ENCODE measurements at places on chromosomes 2 and 18.

DNA sequence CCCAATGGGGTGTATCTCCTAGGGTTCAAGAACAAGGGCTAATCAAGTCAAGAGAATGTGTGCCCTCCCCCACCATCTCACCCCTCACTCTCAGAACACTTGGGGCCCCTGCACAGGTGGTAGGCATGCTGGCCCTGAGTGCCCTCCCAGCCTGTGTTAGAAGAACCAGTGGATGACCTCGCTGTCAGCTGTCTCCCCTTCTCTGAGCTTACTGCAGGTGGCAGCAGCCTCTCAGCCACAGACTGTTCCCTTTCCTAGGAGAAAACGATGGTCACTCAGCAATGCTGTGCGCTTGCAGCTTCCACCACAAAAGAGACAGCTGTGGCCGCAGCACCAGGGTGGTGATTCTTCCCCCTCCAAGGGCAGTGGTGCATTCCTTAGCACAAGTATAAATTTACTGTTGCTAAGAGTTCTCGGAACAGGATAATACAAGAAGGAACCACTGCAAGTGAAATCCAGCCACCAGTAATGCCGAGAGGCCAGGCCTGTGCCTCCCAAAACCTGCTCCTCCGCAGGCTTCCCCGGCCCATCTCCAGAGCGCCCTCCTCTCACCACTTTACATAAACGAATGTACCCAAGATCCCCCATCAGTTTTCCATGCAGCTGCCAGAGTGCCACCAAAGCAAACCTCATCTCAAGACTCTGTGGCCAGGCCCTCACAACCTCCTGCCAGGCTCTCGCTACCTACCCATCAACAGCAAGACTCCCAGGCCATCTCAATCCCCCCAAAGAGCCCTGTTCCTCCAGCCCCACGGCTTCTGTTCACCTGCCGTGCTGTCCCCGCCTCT lies 935 bp upstream of the RAMP1 start:
- DNase-seq = no peak

- no peak for DNase-seq
Measured at GRCh38 chr2:201680743-201681142, 17.7 kb downstream of the MPP4 start.

- no peak for DNase-seq
Measured at GRCh38 chr2:169743549-169743948, 9.9 kb downstream of the KLHL23 start.

GRCh38 chr2:64635976-64636911 lies 17.5 kb downstream of the SERTAD2 start:
- DNase-seq = no peak

- DNase-seq = no peak
Measured at GRCh38 chr2:88636026-88636425, 8.8 kb upstream of the EIF2AK3 start.

DNA sequence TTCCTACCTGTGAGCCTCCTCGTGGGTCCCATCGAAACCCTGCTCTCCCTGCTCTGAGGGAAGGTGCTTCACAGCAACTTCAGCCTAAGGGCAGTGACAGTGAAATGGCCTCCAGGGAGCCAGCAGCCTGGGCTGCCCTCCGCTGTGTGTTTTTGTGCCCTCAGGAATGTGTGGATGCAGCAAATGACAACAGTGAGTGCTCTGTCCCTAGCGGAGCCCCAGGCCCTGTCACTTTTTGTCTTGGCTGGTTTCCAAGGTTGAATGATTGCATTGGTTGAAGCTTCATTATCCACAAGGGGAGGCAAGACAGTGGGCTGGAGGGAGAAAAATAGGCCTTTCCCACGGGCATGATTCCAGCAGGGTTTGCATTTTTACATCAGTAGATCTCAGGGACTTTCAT lies 42.9 kb downstream of the STON1 start:
- DNase-seq = no peak

GRCh38 chr2:55161295-55162210 lies 70.5 kb downstream of the CLHC1 start:
- DNase-seq = no peak

DNA sequence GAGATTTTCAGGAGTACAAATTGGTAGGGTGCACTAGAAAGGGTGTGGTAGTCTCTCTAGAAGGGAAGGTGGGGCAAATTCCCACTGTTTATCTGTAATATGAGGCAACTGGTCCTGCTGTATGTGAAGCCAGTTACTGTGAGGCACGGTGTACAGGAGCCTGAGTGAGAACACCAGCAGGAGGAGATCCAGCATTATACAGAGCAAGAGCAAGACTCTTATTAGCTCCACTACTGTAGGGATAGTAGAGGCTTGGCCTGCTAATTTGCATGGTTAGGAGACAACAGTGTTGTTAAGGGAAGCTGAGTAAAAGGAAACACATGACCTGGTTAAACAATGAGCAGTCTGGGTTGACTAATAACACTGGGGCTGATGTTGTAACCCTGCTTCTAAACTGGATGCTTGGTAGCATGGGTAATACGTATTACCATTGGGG lies 76.3 kb upstream of the WDSUB1 start:
- DNase-seq = no peak

GRCh38 chr2:70388128-70388527 lies 86.3 kb upstream of the FAM136A start:
- no peak for DNase-seq

DNA sequence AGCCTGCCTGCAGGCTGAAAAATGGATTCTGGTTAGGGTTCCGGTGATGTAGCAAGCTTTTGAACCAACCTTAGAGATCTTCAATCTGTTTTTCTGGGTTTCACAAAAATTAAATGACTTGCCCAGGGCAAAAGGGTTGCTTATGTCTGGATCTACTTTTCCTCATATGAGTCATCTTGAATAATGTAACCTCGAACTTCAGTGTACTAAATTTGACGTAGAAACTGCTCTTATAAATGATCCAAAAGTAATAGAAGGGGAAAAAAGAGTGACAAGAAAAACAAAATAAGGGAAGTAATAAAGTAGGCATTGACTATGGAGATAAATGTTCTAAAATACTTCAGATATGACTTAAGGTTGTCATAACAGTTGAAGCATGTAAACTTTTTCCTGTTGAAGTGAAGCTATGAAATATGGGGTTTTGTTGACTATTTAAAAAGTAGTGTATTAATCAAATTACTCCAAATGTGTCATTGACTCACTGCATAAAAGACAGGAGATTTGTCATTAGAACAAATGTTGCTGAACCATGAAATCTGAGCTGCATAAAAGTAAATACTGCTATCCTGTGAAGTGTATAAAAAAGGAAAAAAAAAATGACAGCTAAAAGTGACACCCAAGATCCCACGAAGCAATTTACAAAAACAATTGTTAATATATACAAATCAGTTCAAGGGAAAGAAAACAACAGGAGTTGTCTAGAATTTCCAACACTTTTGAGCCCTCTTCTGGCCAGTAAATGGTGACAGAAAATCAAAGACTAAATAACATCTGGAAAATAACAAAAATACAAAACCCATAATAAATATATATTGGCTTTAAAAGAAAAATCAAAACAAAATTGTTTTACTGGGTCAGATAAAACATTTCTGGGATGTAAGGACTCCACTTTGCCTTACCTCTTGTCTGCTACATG lies 103.6 kb upstream of the SERPINE2 start:
- DNase-seq = no peak

DNA sequence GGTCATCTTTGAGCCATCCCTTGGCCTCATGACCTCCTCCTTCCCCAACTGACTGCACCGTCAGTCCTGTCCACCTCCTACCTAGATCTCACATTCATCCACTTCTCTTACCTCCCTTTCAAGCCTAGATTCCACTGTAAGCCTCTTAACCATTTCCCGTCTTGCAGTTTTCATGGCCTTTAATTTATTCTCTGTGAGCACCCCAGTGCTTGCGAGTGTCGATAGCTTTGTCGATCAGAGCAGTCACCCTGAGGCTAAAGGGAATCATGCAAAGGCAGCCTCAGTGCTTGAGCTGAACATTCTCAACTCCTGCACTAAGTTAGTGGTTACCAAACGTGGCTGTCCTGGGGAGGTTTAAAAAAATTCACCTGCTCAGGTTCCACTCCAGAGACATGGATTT lies 14.7 kb downstream of the ARHGAP25 start:
- DNase-seq = no peak

DNA sequence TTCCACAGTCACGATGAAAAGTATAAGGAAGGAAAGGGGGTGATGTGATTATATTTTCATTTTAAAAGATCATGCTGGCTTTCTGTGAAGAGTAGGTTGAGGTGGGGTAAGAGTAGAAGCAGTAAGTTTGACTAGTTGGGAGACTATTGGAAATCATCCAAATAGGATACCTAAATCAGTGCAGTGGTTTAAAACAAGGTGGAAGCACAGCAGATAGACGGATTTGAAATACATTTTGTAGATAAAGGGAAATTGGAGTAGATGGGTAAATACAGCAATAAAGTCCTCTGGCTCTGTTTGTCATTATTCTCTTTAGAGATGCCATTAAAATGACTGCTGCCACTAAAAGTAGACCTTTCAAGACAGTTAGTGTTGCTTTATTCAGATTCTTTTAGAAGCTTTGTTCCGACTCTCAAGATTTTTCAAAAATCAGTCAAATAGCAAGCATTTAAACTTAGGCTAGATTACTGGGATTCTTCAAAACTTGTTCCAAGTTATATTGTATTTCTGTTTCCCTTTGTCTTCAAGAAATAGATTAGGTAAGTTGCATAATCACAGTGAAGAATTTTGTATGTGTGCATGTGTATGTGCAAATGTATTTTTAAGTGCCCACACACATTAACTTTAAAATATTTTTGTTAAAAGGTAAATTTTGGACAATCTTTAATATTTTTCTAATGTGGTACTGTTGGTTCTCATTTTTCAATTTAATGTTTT lies 61.7 kb upstream of the DTNA start:
- DNase-seq = no peak

- DNase-seq = no peak
Measured at GRCh38 chr2:237978058-237978712, 11.4 kb downstream of the UBE2F start.

- no peak for DNase-seq
Measured at GRCh38 chr2:5561006-5561405, 131.2 kb upstream of the SOX11 start.

- no peak for DNase-seq
Measured at GRCh38 chr2:40118622-40119021, 333.3 kb downstream of the SLC8A1 start.

GRCh38 chr2:216423071-216423470 lies 10.8 kb downstream of the SMARCAL1 start:
- no peak for DNase-seq

GRCh38 chr2:27705851-27706622 lies 42.3 kb downstream of the SLC4A1AP start:
- no peak for DNase-seq

GRCh38 chr2:42342061-42342794 lies 18.8 kb downstream of the COX7A2L start:
- DNase-seq = no peak

- DNase-seq = no peak
Measured at GRCh38 chr2:9809064-9809356, 34.3 kb upstream of the TAF1B start.

GRCh38 chr2:9288233-9288632 lies 81.6 kb downstream of the ASAP2 start:
- DNase-seq = no peak

DNA sequence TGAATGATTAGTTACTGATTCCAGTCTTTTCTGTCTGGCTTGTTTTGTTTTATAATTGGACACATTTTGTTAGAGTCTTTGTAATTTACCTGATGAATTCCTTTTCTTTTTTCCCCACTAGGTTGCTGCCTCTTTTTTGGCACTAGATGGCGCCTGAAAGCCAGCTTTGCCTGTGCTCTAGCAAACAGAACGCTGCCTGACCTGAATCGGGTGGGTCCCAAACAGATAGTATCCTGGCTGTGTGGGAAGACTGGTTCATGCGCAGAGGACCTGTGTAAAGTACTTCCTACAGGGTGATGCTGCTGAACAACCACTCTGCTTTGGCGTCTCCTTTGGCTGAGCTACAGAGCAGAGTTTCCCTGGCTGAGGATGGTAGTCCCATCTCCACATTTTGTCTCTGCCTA lies 288.2 kb downstream of the IKZF2 start:
- no peak for DNase-seq

GRCh38 chr2:28276076-28276618 lies 116.5 kb upstream of the FOSL2 start:
- peak; percentile 51 for DNase-seq

GRCh38 chr2:121825003-121825950 lies 69.8 kb downstream of the TSN start:
- no peak for DNase-seq

DNA sequence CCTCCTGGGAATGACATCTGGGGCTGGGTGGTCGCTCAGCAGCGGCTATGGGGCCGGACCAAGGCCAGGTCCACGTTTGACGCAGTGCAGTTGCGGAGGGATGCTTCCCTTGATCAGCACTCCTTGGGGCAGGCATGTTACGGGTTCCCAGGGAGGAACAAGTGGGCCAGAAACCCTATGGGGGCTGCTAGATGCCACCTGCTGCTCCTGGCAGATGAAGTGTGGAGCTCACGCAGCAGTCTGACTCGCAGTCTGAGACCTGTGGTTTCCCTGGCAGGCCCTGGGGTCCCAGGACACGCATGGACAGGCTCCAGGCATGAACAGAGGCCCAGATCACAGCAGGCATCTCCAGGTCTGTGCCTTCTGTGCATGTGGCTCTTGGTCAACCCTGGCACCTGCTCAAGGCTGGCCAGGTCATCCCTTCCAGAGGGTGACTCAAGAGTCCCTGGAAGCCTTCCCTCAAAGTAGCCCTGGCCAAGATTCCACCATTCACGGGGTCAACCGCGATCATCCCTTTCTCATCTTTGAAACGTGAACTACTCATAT lies 20.0 kb downstream of the KCNF1 start:
- no peak for DNase-seq

GRCh38 chr18:49590608-49591007 lies 28.8 kb downstream of the LIPG start:
- DNase-seq = no peak

DNA sequence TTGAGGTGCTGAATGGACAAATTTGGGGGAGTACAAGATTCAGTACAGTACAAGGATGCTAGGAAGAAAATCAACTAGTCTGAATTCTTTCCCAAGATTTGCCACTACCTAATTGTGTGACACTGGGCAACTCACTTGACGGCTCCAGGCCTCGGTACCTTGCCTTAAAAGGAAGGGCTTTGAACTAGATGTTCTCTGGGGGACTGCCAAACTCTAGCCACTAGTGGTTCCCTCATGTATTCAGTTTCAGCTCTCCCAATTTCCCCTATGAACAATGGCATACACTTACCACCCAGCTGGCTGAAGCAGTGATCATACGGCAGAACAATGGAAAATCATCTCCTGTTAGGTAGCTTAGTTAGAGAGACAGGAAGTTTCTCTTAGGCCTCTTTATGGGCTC lies 73.4 kb downstream of the VWC2L start:
- peak; percentile 23 for DNase-seq

- no peak for DNase-seq
Measured at GRCh38 chr2:54522624-54523281, 66.6 kb downstream of the SPTBN1 start.

DNA sequence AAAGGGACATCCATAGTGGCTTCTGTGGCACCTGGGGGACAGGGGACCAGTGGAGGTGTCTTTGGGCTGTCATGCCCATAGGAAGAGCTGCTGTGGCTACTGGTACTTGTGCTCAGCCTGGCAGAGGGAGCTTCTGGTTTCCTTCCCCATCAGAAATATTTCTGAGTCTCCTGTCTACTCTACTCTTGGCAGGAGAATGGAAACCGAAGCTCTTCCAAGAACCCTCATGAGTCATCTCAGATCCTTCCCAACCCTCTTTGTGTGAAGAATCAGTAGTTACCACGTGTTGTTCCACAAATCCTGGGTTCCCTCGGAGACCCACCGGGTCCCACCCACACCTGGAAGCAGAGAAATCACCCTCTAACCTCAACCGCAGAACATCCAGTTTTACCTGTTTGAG lies 234.9 kb downstream of the FHOD3 start:
- no peak for DNase-seq

- DNase-seq = no peak
Measured at GRCh38 chr18:24678626-24679025, 218.2 kb downstream of the HRH4 start.

Data from NCI-H1436 treated with DMSO at 0.1 percent for 48 hours (cell line).